Posterior cingulate gyrus (tissue), 11 donors: ENCODE measurements at places on chromosomes 3 and 15.

DNA sequence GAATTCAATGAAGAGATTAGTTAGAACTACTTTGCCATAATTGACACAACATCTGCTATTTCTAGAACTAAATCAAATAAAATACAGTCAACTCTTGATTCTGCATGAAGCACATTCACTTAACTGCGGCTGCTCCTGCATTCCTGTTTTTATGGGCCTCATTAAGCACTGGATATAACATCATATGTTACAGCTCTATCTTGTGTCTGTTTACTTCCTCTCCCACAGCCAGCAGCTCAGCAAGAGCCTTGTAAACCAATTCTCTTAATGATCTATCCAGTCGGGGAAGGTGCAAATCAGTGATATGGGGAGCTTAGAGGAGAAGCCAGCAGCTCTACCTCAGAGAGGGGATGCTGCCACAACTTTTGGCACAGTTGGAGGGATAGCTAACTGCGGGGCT lies 329.2 kb downstream of the ARRDC4 start:
- DNase-seq: no peak

GRCh38 chr3:177249203-177249602 lies 51.9 kb upstream of the TBL1XR1 start:
- DNase-seq: no peak

DNA sequence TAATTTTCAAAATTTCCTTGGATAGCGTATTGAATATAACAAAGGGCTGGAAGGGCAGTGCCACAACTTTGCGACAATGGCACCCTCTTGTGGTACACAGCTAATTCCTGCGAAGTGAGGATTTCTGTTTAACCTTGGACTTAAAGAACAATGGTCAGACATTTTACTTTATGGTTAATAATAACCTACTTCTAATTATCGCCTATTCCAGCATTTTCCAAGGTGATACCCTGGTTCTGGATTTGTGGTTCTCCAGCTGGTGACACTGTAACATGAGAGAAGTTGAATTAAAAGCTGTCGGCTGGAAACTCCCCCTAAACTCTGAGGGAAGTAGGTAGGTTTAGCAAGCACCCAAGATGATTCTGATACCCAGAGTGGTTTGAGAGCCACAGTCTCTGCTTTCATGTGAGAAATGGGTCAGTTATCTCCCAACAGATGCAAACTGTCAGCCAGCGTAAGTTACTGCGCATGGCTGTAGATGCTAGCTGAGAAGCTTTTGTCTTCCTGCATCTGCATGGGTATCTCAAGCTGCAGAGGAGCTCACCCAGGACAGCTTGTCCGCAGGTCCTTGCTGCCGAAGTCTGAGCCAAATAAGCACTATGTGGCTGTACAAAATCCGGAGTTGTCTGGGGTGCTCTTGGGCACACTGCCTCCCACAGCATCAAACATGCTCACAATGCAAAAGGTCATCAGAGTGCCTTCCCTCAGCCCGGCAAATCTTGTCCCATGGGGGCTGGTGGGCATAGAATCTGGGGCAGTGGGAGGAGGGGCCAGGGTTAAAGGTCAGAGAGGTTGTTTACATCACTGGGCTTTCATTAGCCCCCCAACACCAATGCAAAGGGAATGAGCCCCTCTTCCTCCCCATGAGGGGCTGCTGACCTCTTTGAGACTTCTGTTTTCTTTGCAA lies 6.6 kb upstream of the CHSY1 start:
- no peak for DNase-seq

DNA sequence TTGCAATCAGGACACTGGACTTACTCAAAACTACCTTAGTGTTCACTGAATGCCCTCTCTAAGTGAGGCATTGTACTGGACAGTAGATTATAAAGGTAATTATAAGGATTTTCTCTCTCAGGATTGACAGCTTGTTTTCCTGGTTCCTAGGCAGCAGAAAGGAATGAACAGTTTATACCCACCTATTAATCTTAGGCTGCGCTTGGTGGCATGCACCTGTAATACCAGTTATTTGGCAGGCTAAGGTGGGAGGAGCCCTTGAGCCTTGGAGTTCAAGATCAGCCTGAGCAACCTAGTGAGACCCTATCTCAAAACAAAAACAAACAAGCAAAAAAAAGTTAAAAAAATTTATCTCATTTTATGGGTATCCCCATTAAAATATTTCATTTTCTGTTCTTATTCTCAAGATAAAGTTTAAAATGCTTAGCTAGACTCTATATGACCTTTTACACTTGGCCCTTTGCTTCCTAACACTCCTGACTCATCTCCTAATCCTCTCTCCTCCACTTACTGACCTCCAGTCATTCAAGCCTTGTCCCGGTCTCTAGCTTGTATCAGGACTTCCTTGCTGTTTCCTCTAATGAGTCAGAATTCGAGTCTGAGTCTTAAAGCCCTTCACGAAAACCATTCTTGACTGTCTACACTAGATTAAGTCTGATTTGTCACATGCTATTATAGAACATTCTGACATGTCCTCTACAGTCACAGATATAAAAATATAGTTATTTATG lies 348.6 kb downstream of the NLGN1 start:
- DNase-seq: no peak

- DNase-seq: no peak
Measured at GRCh38 chr3:107870943-107871638, 219.7 kb downstream of the CD47 start.

- no peak for DNase-seq
Measured at GRCh38 chr3:29345516-29346300, 64.8 kb downstream of the RBMS3 start.

GRCh38 chr15:92690395-92690794 lies 34.8 kb upstream of the FAM174B start:
- no peak for DNase-seq

DNA sequence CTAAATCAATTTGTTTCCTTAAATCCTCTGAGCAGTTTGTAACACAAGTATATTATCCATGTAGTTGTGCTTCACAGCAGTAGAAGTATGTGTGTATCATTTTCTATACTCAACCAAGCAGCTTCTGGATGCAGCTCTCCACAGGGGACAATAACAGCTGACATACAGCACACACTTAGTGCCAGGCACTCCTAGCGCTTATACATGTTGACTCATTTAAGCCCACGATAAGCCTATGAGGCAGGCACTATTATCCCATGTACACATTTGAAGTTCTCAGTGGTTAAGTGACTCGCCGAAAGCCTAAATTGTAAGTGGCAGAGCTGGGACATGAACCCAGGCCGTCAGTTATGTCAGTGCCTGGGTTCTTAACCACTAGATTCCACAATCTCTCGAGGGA lies 20.3 kb upstream of the LPP start:
- DNase-seq: no peak

GRCh38 chr15:64892847-64893403 lies 18.8 kb upstream of the ANKDD1A start:
- DNase-seq: no peak

DNA sequence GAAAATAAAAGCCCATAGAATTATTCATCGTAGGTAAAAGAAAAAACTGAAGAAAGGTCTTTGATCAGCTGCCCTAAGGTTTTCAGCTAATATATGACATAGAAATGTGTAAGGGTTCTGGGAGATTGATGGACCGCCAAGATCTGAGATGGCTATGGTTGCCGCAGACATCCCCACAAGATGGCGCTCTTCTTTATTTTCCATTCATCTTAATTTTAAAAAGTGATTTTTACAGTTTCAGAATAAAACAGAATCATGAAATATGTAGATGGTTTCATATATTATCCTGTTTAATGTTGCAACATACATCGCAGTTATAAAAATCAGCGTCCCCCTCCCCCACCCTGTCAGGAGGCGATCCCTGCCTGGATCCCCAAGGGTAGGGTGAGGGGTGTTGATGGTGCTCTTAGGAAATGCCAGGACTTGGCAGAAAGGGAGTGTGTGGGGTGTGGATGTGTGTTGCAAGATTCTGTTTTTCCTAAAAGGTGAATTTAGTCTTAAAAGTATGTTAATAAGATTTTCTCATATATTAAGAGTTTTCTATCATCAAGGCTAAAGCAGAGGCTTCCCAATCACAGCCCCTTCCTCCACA lies 68.8 kb downstream of the ANXA2 start:
- DNase-seq: no peak

DNA sequence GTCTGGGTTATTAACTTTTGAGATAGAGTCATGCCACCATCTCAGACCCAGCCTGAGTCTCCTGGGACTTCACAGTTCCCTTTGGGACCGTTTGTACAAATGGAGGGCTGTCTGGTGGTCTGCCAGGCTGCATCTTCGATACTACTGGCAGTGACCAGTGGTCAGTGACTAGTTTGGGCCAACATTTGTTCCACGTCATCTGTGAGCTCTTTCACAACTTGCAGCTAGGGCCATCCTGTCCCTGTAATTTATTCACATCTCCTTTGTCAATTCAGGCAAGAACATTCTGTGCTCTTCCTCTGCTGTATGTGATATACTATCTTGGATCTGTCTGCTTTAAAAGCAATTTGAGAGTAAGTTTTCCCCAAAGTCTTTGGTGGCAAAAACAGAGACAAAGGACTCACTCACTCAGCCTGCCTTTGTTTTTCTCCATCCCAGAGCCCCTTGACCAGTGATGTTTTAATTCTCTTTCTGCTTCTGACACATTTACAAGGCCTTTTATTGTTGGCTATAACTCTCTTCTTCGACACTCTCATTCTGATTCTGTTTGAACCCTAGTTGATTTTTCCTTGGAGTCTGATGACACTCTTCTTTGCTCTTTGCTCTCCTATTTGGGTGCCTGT lies 353.4 kb downstream of the EPHB1 start:
- no peak for DNase-seq

DNA sequence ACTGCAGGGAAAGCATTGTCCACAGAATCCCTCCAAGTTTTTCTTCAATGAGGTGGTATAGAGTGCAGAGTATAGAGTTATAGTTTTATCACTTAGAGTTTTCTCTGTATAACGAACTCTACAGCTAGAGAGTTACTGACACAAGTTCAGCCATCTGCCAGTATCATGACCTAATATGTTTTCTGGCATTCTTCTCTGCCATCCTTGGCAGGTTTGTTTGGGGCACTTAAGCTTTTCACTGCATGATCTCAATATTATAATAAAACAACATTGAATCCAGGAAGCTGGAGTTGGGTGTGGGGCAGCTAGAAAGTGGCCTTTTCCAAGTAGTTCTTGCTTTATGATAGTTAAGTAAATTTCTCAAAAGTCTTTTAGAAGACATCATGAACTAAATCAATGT lies 743.5 kb upstream of the ARPP21 start:
- DNase-seq: no peak

DNA sequence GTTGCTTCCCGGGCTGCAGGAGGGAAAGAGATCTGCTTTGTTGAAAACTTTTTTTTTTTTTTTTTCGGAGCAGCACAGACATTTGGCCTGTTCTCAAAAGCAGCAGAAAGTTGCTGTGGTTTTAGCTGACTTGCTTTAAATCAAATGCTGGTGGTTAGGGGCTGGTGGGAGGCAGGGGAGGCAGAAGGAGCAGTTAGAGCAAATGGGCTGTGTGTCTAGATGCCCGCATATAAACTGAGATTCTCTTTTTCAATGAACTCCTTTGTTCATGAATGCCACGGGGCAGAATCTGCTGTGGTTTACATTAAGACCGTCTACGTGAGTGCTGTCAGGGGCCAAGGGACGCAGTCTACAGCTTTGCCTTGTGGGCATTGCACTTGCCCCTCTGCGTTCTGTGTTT lies 95.9 kb downstream of the FLNB start:
- no peak for DNase-seq

DNA sequence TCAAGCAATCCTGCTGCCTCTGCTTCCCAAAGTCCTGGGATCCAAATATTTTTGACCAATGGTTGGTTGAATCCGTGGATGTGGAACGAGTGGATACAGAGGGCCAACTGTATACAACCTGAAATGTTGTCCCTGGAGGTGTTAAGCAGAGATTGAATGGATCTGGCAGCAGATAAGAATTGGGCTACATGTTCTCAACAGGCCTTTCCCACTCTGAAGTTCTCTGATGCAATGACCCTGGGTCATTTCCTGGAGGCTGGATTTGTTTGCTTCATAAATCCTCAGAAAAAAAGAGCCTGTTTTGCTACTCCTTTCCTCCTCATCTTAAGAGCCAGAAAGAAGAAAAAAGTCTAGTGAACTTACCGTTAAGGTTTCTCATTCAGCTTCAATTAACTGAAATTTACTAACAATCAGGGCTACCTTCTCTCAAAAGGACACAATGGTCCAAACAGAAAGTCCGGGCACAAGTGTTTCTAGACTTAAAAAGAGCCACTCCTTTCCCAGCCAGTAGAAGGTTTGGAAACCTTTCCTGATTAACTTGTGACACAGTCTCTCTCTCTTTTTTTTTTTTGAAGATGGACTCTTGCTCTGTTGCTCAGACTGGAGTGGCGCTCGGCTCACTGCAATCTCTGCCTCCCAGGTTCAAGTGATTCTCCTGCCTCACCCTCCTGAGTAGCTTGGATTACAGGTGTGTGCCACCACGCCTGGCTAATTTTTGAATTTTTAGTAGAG lies 6.5 kb downstream of the ARHGEF3 start:
- no peak for DNase-seq

- DNase-seq: no peak
Measured at GRCh38 chr3:64342940-64343688, 117.8 kb upstream of the PRICKLE2 start.

DNA sequence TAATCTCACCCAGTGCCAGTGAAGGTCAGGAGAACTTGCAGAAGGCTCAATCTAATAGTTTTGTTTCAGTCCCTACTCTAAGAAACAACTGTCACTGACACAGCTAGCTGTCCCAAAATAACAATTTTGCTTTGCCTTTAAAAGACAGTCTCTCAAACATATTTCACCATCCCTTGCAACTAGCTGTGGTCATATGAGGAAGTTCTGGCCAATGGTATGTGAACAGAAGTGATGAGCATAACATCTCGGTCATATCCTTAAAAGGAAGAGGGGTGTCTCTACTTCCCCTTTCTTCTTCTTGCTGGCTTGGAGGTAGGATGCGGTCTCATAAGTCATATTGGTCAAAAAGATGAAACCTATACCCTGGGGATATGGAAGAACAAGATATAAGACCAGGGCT lies 198.1 kb downstream of the NEK10 start:
- DNase-seq: no peak

DNA sequence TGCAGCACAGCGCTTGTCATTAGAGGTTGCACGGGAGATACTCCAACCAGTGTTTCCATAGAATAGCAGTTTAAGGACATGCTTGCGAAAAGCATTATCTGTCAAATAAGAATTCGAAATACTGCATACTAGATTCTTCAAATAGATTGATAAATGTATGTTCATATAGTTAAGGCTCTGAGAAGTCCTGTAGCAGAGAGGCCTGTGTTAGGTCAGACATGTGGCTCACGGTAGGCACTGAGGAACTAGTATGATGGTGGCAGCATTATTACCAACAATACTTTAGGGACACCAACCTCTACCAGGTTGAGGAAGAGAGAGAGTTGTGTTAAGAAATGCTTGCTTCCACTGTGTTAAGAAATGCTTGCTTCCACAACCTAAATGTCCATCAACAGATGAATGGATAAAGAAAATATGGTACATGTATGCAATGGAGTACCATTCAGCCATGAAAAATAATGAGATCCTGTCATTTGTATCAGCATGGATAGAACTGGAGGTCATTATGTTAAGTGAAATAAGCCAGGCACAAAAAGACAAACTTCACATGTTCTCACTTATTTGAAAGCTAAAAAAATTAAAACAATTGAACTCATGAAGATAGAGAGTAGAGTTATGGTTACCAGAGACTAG lies 14.9 kb downstream of the MTMR14 start:
- no peak for DNase-seq

- no peak for DNase-seq
Measured at GRCh38 chr3:153768561-153769469, 352.4 kb upstream of the ARHGEF26 start.

GRCh38 chr15:68330901-68331300 lies 53.4 kb downstream of the FEM1B start:
- DNase-seq: peak; percentile 78

GRCh38 chr3:187593451-187593850 lies 76.7 kb downstream of the SST start:
- no peak for DNase-seq

GRCh38 chr3:124007186-124007585 lies 15.3 kb upstream of the ROPN1 start:
- DNase-seq: no peak
